Neural progenitor cell (in vitro differentiated cells): ENCODE measurements at places on chromosomes 4 and X.

- DNase-seq: no peak
Observed at GRCh38 chr4:184583738-184584502, 65.3 kb downstream of the CASP3 start.

- DNase-seq: peak; percentile 39
Observed at GRCh38 chr4:19051831-19052230, 1030.3 kb upstream of the LCORL start.

DNA sequence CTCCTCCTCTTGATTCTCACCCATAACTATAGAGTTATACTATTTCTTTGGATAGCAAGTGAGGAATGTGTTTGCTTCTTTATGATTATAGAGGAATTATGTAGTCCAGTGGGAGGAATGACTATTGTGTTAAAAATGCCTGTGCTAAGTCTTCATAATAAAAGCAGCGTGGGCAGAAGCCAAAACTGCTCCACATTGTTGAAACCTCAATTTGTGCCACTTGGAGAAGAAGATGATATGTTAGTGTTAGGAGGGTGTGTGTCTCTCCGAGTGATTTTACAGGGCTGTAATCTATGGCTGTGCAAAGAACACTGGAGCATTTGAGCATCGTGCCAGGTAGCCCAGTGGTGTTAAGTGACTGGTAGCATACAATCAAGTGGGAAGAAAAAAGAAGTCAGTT lies 74.3 kb downstream of the FRAS1 start:
- DNase-seq: no peak

- DNase-seq: no peak
Observed at GRCh38 chr4:91319556-91320268, 984.1 kb upstream of the GRID2 start.

DNA sequence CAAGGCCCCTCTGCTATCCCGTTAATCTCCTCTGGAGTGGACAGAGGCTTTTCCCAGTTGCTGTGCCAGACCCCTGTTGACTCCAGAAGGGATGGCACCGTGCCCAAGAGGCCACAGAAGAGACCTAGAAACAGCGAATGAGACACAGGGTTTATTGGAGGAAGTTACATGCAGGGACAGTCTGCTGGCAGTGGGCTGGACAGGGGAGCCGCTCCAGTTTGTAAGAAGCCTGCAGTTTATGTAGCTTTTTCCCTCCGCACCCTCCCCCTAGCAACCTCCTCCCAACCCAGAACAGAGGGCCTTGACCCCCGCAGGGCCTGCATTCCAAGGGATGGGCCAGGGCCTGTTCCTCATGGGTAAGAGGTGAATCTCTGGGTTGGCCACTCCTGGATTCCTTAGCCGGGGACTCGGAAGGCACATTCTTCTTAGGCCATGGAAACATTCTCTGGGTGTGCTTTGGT lies 216.8 kb upstream of the PSAPL1 start:
- DNase-seq: peak; percentile 49

GRCh38 chr4:48127231-48127630 lies 6.8 kb downstream of the TXK start:
- peak; percentile 29 for DNase-seq

- DNase-seq: peak; percentile 17
Observed at GRCh38 chr4:158810487-158811215, 41.8 kb downstream of the FNIP2 start.

- peak; percentile 14 for DNase-seq
Observed at GRCh38 chrX:69264158-69264581, 98.9 kb upstream of the PJA1 start.

- DNase-seq: no peak
Observed at GRCh38 chr4:10033191-10033881, 12.0 kb upstream of the SLC2A9 start.

DNA sequence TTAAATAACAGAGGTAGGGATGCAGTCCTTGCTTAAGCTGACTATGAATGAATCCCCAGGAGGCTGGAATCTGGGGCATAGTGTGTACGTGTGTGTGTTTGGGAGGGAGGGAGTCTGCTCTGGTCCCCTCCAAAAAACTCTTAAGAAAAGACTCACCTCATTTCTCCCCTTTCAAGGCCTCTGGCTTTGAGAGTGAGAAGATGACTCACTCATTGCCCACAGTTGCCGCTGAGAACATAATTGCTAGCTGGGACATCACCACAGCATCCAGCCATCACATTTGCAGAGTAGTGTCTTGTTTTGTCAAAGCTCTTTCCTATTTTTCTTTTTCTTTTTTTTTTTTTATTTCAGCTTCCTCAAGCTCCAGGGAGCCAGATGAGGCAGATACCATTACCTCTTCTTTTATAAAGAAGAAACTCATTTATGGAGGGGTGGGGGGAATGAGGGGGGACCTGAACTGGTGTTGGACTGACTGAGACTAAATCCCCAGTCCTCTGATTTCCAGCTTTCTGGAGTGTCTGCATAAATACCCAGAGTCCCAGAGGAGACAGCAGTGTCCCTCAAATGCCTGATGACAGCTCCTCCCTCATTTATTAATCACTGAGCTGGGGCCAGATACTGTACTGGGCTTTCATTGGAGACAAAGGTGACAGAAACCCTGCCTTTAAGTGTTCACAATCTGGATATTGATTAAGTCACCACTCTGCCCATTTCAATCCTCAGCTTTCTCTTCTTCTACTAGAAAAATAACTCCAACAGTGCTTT lies 61.9 kb upstream of the LAS1L start:
- no peak for DNase-seq

GRCh38 chr4:70449220-70449619 lies 22.8 kb upstream of the MUC7 start:
- DNase-seq: no peak

GRCh38 chr4:8437281-8437680 lies 3.2 kb downstream of the ACOX3 start:
- DNase-seq: peak; percentile 64

DNA sequence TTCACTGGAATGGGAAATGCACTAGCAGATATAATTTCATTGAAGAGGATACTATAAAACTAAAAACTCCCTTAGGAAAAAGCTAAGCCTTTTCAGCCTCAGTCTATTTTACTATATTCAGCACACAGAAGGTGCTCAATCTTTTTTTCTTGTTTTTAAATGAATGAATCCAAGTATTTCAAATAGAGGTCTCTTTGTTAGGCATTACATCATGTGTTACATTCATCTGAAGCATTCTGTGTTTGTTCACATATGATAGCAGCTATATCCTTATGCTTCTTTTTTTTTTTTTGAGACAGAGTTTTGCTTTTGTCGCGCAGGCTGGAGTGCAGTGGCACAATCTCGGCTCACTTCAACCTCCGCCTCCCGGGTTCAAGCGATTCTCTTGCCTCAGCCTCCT lies 278.4 kb downstream of the CAMK2D start:
- DNase-seq: no peak

GRCh38 chr4:82394896-82395295 lies 21.1 kb upstream of the HNRNPD start:
- DNase-seq: no peak

DNA sequence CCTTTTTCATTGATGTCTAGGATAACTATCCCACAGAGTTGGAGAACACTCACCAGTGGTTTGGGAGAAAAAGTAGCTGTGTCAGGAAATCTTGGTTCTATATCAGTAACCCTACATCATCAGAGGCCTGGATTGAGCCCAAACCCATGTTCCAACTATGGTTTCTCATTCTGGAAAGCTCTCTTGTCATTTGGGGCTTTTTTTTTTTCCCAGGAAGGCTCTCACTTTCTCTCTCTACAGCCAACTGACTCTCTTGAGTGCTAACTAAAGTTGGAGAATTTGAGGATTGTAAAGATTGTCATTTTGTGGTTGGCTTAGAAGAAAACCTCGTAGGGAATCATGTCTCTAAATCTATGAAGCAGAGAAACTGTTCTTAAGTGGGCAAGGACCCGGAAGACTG lies 228.2 kb upstream of the DIPK2B start:
- no peak for DNase-seq

- DNase-seq: no peak
Observed at GRCh38 chr4:7899184-7899869, 40.3 kb downstream of the AFAP1 start.

- DNase-seq: no peak
Observed at GRCh38 chrX:44514272-44514671, 28.4 kb downstream of the FUNDC1 start.

- DNase-seq: no peak
Observed at GRCh38 chr4:135515295-135515694, 1313.7 kb upstream of the PABPC4L start.

- DNase-seq: no peak
Observed at GRCh38 chr4:45946699-45947098, 177.2 kb downstream of the GABRG1 start.
